NCI-H774 (cell line): ENCODE measurements at places on chromosomes 7 and 10.

GRCh38 chr10:87505366-87506111 is 846 bp downstream of the MINPP1 start:
- no peak for DNase-seq

DNA sequence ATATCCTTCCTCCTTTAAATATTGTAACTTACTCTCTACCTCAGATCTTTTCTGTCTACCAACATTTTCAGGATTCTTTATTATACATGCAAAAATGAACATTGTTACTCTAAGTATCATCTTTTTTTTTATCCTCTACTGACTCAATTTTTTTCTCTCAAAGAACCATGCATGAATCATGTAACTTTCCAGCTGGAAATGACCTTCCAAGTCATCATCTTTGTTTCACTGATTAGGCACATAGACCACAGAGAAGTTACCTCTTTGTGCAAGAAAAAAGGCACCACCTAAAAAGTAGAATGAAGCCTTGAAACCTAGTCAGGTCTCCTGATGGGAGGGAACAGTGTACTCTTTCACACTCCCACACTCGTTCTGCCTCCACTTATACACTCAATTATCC is 234.9 kb downstream of the HGF start:
- no peak for DNase-seq

- no peak for DNase-seq
Measured at GRCh38 chr7:4682621-4683042, 537 bp downstream of the FOXK1 start.

- no peak for DNase-seq
Measured at GRCh38 chr7:92446869-92447344, 375 bp upstream of the GATAD1 start.

DNA sequence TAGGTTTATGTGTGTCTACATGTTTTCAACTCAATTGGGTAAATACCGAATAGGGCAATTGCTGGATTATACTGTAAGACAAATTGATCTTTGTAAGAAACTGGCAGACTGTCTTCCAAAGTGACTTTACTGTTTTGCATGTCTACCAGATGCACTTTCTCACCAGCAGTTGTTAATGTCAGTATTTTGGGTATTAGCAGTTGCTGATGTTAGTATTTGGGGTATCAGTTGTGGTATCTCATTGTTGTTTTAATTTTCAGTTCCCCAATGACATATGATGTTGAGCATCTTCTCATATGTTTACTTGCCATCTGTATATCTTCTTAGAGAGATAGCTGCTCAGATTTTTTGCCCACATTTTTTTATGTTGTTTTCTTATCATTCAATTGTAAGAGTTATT is 10.6 kb downstream of the PDE6C start:
- no peak for DNase-seq

DNA sequence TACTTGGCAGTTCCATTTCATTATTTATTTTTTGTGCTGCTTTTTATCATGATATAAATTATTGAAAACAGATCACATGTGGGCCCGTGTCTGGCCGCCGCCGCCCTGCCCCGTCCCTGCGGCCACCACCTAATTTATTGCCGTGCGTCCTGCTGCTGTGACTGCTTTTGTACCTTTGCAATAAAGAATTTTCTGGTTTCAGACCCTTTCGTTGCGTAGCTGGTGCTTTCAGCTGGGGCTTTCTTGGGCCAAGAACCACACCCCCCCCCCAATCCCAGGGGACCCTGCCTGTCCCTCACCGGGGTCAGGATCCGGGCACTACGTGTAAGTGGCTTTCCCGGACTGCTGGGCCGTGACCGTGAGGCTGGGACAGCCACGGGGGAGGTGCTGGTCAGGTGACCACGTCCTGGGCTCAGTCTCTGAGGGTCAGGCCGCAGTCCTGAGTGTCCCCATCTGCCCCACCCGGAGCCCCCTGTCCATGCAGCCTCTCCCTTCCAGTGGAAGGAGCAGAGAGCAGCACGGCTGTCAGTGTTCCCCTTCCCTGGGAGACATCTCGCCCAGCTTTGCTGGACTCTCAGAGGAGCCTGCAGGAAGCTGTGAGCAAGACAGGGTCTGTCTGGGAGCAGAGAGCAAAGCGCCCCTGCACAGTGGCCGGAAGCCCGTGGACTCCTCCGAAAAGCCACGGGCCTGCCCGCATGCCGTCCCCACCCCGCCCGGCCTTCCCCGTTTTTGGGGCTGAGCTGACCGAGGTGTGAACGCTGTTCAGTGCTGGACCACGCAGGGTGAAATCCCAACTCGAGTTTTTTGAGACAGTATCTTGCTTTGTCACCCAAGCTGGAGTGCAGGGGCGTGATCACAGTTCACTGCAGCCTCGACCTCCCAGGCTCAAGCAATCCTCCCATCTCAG is 12.6 kb downstream of the MAFK start:
- no peak for DNase-seq

DNA sequence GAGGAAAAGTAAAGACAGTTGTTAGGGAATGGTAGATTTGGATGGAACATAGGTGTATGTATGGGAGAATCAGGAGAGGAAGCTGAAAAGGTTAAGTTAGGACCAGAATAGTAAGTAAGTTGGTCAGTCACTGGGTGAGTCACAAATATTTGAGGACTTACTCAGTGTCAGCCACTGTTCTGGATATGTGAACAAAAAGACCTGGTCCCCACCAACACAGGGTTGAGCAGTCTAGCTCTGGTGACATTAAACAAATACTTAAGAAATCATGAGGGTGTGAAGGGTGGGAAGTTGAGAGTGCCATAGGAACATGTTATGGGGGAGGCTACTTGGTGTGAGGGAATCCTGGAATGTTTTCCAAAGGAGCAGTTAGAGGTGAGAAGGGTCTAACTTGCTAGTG is 246.9 kb downstream of the PTEN start:
- DNase-seq: no peak

DNA sequence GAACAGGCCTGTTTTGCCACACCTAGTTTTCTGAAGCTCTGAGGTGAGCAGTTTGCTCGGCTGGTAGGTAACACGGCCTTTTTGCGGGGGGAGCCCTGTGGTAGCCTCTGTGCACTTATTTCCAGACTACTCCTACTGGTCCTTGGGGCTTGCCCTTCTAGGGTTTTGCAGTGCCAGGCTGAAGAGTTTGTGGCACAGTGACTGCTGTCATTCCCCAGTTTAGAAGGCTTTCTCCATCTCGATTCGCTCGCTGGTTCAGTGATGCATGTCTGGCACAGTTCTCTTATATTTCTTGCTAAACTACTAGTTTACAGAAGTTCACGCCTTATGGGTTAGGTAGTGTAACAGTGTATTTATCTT is 711 bp downstream of the KIF20B start:
- DNase-seq: no peak
